ENCODE measurements at places on chromosomes 16 and 17.

DNA sequence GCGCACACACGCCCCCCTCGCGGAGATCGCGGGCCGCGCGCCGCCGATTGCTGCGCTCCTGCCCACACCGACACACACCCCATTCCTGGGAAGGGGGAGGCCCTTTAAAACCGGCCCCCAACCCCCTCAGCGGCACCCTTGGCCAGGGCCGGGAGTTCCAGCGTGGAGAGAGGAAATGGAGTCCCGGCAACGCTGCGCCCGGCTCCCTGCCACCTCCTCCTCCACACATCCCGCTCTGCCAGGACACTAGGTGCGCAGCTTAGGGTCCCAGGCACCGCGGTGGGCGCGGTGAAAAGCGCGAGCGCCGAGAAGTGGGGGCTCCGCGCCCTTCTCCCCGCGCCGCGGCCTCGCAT, 397 bp downstream of the CDC42EP4 start:
- no peak for DNase-seq

DNA sequence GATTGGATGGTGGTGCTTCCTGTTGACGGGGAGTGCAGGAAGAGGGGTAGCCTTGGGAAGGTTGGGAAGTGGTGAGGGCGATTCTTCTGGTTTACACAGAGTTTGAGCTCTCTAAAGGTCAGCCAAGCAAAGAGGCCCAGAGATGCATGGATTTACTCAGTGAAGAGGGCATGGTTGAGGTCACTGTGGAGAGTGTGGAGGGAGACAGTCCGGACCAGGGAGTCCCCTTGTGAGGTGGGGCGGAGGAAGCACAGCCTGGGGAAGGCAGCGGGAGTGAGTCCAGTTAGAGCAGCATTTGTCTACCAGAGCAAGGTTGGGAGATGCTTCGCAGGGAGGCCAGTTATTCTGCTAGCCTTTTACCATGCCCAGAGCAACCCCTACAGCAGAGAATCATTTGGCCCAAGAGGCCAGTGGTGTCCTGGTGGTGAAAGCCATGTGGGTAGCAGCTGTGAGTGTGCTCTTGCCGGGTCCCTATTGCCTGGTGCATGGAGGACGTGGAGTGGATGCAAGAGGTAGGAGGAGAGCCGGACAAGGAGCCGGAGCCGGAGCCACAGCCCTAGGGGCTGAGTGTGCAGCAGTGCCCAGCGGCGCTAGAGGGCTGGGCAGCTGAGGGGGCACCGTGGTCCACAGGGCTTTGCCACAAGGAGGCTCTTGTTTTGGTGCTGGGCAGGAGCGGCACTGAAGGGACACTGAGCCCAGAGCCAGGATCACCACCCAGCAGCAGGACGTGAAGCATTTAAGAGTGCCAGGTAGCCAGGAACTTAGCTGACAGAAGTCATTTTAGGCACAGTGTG, 27.7 kb downstream of the PRMT7 start:
- DNase-seq, result no peak

DNA sequence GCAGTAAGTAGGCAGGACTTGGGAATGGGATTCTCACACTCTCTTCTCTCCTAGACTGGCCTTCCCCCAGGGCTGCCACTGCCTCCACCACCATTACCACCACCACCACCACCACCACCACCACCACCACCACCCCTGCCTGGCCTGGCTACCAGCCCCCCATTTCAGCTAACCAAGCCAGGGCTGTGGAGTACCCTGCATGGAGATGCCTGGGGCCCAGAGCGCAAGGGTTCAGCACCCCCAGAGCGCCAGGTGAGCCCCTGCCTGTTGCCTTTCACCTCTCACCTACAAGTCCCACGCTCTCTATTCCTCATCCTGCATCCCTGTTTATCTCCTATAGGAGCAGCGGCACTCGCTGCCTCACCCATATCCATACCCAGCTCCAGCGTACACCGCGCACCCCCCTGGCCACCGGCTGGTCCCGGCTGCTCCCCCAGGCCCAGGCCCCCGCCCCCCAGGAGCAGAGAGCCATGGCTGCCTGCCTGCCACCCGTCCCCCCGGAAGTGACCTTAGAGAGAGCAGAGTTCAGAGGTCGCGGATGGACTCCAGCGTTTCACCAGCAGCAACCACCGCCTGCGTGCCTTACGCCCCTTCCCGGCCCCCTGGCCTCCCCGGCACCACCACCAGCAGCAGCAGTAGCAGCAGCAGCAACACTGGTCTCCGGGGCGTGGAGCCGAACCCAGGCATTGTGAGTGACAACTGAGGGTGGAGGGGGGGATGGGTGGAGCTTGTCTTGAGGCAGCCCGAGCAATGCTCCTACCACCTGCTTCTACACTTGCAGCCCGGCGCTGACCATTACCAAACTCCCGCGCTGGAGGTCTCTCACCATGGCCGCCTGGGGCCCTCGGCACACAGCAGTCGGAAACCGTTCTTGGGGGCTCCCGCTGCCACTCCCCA, 7.9 kb upstream of the TMEM88 start:
- no peak for DNase-seq

DNA sequence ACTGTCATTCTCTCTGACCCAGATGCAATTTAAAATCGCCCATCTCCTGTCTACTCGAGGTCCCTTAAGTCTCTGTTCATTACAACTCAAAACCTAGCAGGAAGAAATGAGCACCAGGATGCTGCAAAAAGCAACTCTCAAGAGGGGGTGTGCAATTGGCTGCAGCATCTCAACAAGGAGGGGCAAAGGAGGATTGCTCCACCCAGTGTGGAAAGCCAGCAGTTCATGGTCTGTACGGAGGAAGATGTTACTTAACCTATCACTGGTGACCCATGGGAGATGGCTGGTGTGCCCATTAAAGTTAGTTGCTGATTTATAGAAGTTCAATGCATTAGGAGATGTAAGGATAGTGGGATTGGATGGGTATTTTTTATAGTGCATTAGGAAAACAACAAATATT, 147.4 kb downstream of the CDK5R1 start:
- DNase-seq, result no peak

DNA sequence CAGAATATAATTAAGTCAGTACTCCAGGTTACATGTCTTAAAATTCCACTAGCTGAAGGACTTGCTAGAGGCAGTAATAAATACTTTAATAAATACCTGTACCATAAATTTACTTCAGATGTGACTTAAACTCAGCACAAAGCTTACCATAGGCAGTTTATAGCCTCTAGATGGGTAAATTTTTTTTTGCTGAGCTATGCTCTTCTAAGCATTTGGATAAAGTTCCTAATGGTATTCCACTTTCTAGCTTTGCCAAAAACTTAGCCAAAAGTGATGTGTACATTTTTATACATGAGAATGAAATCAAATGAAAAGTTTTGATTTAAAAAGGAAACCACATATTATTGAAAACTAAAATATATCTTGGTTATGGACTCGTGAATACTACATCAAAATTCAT, 63.7 kb upstream of the DHX40 start:
- DNase-seq, result no peak

GRCh38 chr17:67562005-67562404, 155.7 kb upstream of the NOL11 start:
- no peak for DNase-seq

GRCh38 chr17:17075125-17075781, 33.0 kb downstream of the MPRIP start:
- no peak for DNase-seq

DNA sequence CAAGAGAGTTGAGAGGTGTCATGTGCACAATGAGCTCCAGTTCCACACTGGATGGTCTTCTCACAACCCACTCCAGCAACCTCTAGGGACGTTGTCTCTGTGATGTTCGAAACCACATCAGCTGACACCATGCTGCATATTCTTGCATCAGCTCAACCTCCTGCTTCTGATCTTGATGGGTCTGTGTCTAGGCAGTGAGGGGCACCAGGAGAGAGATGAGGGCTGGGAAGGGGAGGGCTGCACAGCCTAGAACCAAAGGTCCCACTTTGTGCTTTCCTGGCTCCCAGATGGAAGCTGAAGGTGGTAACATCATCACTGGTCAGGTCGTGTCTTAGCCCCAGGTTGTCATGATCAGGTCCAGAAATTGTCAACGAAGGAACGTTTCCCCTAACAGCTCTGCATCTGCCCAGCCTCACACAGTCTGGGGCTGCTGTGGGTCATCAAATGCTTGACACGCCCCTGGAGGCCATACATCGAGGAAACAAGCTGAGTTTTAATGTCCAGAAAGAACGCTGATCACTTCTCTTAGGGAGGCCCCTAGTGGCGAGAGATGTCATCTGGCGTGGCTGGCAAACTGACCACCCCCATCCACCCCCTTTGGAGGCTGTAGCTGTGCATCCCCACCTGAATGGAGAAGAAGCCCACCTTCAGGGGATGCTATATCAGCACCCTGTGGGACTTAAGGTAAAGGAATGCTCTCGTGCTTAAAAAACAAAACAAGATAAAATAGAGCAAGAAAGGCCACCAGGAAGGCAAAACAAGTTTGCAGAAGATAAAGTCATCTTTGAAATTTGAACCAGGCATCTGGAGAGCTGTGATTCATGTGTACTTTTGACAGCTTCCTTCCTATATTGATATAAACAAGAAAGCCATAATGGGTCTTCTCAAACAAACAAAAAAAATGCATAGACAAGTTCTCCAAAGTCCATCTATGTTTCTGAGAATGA, 58.3 kb downstream of the WIPI1 start:
- DNase-seq, result no peak

- no peak for DNase-seq
Measured at GRCh38 chr17:29789196-29790170, 140.5 kb downstream of the SSH2 start.

DNA sequence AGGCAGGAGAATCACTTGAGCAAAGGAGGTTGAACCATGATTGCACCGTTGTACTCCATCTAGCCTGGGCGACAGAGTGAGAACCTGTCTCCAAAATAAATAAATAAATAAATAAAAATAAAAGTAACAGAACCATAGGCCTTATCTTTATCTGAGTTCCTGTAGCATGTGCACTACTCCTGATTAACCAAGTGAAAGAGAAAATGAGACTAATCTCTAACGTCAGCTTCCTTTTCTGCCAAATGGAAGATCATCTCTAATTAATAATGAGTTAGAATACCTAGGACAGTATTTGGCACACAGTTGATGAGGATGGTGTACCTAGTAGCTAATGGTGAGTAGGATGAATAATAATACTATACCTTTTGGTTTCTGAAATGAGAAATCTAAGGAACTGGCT, 520.4 kb downstream of the WWOX start:
- DNase-seq, result no peak

GRCh38 chr16:17283016-17283415, 187.7 kb downstream of the XYLT1 start:
- no peak for DNase-seq

- DNase-seq, result no peak
Measured at GRCh38 chr16:59634004-59634579, 900.0 kb upstream of the GOT2 start.

GRCh38 chr17:45229681-45230409, 8.2 kb downstream of the FMNL1 start:
- DNase-seq, result no peak

DNA sequence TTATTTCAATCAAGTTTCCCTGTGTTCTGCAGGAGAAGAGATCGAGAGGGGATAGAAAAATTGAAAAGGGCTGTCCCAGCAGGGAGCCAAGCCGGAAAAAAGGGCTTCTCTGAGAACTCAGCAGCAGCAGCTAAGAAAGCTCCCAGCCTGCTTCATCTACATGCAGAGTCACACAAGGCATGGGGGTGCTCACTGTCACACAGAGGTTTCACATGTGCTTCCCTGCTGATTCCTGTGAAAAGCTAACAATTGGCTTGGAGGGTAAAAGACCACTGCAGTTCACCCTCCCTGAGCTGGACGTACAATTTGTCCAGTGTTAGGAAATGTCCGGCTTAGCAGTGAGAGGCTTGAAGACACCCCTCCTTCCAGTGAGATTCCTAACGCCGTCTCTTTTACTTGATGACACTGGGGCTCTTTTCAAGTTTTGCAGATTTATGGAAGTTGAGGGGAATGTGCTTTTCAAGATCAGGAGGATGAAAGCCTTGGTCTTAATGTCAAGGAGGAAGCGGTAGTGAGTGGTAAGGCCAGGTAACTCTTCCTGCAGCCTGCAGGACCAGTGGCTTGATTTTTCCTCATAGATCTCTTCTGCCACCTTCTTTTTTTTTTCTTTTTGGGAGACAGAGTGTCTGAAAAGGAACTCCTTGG, 85.6 kb downstream of the WNT3 start:
- DNase-seq, result no peak

GRCh38 chr16:85257483-85257882, 145.2 kb upstream of the CIBAR2 start:
- DNase-seq, result no peak

GRCh38 chr17:13636951-13637350, 35.2 kb upstream of the HS3ST3A1 start:
- DNase-seq, result no peak

DNA sequence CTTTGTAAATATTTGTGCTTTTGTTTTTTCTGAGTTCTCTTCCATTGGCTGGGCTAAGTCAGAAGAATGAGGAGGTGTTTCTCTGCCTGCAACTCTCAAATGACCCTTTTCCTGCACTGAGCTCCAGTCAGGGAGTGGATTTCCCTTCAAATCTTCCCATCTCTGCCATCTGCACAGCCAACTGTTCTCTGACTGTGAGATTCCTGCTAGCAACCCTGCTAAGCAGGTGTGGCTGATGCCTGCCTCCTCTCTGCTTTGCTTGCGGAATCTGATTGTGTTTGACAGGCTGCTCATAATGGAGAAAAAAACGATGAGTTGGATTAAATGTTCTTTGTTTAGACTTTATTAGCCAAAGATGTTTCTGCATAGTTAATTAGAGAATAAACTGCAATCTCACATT, 519.8 kb downstream of the TMEM114 start:
- no peak for DNase-seq

- DNase-seq, result no peak
Measured at GRCh38 chr17:6701719-6702118, 11.4 kb downstream of the SLC13A5 start.

DNA sequence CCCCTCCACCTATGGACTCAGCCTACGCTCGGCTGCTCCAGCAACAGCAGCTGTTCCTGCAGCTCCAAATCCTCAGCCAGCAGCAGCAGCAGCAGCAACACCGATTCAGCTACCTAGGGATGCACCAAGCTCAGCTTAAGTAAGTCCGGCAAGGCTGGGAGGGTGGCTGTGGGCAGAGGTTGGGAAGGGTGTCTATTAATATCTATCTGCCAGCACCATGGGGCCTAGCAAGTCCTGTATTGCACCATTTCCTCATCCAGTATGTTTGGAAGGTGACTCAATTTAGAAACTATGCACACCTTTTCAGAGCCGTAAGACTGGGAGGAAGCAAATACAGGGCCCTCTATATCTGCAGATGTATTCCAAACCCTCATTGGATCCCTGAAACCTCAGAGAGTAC, 45.0 kb upstream of the ARHGAP44 start:
- DNase-seq, result no peak

GRCh38 chr17:27552276-27552732, 78.7 kb upstream of the LGALS9 start:
- DNase-seq, result no peak

GRCh38 chr16:77591347-77591746, 131.0 kb upstream of the NUDT7 start:
- no peak for DNase-seq

GRCh38 chr17:14112407-14112806, 43.1 kb downstream of the COX10 start:
- no peak for DNase-seq

- no peak for DNase-seq
Measured at GRCh38 chr17:19461681-19462080, 50.6 kb downstream of the RNF112 start.
